Effector memory CD4-positive, alpha-beta T cell (primary cell): ENCODE measurements at places on chromosomes 12 and 14.

DNA sequence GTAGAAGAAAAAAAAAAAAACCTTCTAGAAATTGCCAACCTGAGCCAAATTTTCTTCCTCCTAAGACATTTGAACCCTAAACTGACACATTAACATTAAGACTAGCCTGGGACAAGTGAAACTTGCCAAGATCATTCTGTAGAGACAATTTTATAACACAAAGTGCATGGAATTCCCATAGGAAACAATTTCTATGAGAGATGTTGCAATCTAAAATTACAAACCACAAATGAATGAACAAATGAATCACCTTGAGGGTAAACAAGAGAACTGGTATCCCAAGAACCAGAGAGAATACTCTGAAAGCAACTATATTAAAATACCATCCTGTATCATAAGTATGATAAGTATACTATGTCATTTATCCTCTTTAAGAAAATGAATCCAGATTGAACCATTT lies 165.3 kb downstream of the DICER1 start:
- DNase-seq = no peak

- DNase-seq = no peak
Measured at GRCh38 chr12:78888568-78888967, 24.0 kb downstream of the SYT1 start.

DNA sequence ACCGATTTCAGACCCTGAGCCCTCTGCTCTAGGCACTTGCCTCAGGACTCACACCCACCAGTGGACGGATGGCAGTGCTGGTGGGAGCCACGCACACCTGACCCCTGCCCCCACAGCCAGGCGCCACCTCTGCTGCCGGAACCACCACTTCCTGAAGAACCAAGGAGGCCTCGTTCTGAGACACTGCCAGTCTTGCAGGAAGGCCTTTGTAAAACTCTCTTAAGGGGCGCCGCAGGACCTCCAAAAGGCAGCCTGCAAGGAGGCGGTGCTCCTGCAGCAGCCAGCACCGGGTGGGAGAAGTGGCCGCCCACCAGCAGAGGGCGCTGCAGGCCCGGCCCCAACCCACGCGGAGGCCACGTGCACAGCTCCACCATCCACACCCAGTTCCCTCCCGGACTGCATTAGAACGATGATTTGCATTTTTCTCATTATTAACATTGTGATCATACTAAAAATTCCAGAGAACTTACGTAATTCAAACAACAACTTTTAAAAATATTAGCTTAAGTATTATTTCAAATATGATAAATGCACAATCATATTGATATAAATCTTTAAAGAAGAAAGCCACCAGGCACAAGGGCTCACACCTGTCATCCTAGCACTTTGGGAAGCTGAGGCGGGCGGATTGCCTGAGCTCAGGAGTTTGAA lies 12.8 kb downstream of the STX2 start:
- DNase-seq = peak; percentile 49

GRCh38 chr12:47218191-47218654 lies 138.5 kb upstream of the AMIGO2 start:
- no peak for DNase-seq

DNA sequence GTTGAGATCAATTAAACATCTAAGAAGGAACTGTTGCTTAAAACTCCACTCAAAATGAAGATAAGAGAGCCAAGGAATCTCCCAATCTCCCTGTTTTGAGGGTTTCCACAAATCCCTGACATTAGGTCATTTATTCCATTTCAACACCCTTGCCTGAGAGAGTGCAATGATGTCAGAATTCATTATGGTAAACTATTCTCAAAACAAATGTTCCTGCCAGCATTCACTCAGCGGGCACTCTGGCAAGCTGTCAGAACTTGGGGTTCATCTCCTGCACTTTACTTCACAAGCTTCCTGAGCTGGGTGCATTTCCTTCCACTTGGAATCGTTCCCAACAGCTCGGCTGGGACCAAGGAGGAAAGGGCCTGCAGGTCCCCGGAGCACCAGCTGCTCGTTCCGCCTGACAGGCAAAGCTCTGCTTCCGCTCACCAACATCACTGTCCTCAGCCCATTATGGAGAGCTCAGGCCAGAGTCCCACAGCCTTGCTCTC lies 117.8 kb downstream of the TTC7B start:
- DNase-seq = no peak

GRCh38 chr14:35369701-35370191 lies 34.8 kb downstream of the NFKBIA start:
- DNase-seq = no peak

DNA sequence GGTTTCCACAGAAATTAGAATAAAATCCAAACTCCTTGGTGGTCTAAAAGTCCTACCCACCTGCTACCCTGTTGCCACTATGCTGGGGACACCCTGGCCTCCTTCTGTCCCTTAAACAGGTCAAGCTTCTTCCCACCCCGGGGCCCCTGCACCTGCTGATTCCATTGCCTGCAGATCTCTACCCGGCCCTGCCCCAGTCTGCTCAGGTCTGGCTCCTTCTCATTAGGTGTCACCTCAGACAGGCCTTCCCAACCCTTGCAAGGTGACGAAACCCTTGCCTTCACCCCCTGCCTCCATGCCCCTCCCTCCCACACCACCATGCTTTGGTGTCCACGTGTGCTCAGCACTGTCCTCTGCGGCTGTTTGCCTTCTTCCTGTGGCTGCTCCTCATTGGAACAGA lies 170.6 kb downstream of the PIWIL1 start:
- no peak for DNase-seq

DNA sequence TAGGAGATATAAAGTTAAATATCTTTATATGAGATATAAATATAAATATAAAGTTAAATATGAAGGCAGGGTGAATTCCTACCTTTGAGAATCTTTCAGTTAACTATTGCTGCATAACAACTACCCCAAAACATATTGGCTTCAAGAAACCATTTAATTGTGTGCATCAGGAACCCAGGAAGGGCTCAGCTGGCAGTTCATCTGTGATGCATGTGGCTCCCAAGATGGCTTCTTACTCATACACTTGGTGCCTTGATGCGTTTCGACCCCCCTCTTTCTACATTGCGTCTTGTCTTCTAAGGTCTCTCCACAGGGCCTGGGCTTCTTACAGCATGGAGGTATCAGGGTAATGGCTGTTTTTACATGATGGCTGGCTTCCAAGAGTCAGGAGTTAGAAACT lies 253.9 kb upstream of the CRY1 start:
- no peak for DNase-seq

DNA sequence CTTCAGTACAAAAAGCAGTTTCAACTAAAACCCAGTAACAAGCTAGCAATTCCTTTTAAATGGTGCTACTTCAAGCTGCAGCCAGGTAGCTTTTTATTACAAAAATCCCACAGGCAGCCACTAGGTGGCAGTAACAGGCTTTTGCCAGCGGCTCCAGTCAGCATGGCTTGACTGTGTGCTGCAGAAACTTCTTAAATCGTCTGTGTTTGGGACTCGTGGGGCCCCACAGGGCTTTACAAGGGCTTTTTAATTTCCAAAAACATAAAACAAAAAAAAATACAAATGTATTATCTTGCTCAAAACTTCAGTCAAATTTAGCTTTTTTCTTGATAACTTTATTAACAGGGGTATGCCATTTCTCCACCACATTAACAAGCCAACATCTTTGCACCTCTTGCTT lies 3.6 kb upstream of the CLEC4E start:
- peak; percentile 37 for DNase-seq

GRCh38 chr12:104519190-104520019 lies 62.7 kb downstream of the CHST11 start:
- DNase-seq = peak; percentile 37

GRCh38 chr12:116545144-116545543 lies 14.0 kb upstream of the MAP1LC3B2 start:
- no peak for DNase-seq

DNA sequence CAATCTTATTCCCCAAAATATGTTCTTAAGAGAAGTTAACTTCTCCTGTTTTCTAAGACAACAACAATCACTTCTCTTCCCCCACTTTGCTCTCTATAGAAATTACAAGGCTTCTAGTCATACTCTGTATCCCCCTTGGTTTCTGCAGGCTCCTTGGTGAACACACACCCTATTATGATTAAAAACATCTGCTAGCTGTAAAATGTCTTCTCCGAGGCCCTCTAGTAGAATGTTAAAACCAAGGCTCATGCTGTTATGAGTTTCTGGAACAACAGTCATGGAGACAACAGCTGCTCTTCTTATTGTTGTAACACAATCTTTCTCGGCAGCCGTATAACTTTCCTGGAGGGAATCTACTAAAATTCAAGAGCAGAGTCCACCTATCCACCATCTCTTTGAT lies 397.5 kb upstream of the CCDC196 start:
- DNase-seq = no peak

DNA sequence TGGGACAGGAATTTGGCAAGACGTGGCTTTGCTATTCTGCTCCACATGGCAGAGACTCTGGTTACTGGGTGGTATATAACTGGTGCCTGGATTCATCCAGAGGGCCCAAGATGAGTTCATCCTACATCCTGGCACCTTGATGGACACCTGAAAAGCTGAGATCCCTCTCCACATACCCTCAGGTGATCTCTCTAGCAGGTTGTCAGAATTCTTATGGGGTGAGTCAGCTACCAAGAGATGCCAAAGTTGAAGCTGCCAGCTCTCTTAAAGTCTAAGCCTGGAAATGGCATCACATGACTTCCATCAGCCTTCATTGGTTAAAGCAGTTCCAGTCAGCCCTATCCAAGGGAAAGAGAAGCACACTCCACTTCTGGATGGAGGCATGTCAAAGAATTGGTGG lies 300.7 kb upstream of the SEL1L start:
- no peak for DNase-seq

GRCh38 chr14:100824901-100825712 lies 811 bp upstream of the MEG3 start:
- DNase-seq = no peak

DNA sequence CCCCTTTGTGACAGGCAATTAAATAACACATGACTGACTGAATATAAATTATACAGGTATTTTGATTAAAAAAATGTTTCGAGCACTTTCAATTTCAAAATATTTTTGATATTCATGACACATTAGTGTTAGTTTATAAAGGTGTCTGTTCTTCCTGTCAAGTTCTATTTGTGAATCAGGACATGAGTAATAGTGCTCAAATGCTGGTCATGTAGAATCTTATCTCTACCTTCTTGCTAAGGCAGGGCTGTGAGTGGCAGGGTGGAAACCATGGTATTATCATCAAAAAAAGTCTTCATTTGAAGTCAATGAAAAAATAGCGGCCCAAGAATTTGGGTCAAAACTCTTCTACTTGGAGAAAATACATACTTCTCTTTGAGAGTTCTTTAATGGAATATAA lies 250.2 kb downstream of the DACT1 start:
- DNase-seq = no peak

GRCh38 chr12:95303476-95303875 lies 85.9 kb downstream of the VEZT start:
- no peak for DNase-seq

DNA sequence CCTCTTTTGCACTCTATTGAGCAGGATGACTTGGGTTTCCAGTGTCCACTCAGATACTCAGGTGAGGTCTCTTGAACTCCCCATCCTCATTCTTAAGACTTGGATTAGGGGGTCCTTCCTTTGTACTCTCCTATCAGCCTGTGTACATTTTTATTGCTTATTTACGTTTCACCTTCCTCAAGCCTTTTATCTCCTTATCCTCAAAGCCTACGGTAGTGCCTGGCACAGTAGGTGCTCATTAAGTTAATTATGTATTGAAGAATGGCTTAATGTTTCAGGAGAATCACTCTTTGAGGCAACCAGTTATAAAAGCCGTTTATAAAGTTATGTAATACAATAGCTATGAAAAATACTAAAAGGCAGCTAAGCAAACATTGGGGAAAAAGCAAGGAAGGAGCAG lies 315.7 kb downstream of the NPAS3 start:
- no peak for DNase-seq

GRCh38 chr12:46354111-46354801 lies 18.3 kb downstream of the SLC38A2 start:
- no peak for DNase-seq

DNA sequence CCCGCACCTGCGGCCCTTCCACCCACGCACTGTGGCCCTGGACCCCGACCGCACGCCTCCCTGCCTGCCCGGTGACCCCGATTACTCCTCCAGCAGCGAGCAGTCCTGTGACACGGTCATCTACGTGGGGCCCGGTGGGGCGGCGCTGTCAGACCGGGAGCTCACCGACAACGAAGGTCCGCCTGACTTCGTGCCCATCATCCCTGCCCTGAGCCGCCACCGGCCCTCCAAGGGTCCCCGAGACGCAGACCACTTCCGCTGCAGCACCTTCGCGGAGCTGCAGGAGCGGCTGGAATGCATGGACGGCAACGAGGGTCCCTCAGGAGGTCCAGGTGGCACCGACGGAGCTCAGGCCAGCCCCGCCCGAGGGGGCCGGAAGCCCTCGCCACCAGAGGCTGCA lies 36.7 kb downstream of the KIF26A start:
- DNase-seq = no peak

GRCh38 chr14:74552623-74553022 lies 59.1 kb downstream of the ISCA2 start:
- no peak for DNase-seq

DNA sequence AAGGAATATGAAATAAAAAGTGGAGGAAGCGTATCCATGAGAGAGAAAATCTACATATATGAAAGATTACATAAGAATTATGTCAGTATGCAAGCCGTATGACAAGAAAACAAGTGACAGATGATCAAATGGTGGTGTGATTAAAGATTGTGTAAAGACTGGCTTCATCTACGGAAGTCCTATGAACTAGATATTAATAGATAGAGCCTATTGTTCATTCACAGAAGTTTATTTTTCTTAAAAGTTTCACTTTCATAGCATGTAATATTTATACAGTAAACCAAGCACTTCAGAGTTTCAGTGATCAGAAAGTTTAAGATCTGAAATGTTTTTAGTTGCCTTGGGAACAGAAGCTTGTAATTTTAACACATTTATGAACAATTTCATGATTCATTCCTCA lies 84.5 kb downstream of the VRK1 start:
- no peak for DNase-seq

DNA sequence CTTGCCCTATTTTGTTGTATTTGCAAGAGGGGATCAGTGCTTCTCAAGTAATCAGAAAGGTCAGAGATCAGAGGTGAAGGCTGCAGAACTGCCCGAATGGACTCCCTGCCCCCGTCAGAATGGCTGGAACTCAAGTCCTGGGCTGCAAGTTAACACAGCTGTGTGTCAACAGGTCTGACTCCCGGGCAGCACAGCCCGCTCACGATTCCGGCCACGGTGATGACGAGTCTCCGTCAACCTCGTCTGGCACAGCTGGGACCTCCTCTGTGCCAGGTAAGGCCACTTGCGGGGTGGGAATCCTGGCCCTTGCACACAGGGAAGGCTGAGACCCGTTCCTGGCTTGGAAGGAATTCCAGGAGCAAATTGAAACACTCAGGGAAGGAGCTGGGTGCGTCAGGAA lies 13.4 kb downstream of the DCAF4 start:
- no peak for DNase-seq

DNA sequence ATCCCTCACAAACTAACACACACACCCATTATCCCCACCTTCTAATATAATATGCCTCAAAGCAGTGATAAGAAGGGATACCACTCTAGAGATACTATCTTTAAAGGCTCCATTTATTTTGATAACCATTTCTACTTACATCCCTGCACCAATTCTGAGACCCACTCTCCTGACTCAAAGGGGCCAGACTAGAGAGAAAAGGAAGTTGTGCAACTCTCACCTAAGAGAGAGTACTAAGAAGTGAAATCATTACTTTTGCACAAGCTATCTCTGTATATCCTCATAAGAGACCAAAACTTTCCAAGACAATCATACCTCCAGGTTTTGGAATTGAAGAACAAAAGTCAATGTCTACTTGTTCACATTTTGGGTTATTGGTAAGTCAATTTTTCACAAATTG lies 45.4 kb upstream of the USP15 start:
- no peak for DNase-seq
